NCI-H774 (cell line): ENCODE measurements at places on chromosomes 3 and 15.

GRCh38 chr3:61173676-61174075, 77.6 kb downstream of the FHIT start:
- no peak for DNase-seq

GRCh38 chr15:79025802-79026201, 64.8 kb downstream of the RASGRF1 start:
- DNase-seq = no peak

DNA sequence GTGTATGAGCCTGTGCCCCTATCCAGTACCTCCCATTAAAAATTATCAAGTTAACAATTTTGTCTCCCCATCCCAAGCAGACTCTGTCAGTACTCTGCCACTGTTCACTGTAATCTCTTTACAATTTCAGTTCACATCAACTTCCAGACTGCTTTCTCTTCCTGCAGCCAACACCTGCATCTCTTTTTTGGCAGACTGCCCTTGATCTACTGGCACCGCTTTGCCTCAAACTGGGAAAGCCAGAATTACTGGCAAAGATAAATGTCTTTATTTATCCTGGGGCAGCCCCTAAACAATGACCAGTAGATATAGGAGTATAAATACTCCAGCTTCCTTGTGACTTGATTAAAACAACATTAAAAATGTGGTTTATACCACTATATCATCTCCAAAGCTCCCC, 494.1 kb downstream of the ZNF385D start:
- no peak for DNase-seq

DNA sequence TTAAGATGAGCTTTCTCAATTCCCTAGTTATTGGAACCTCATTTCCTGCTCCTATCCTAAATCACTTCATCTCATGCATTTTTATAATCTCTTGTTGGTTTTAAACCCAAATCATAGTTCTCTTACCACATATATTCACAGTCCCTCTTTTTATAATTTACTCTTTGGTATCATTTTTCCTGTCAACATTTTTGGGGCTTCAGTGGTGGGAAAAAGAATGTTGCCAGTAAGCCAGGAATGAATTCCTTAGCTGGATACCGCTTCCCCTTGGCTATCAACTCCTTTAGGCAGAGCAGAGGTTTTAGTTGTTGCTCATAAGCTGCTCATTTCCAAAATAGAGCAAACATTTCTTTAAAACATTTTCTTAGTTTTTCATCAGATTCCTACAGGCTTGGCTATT, 112.3 kb downstream of the GALK2 start:
- DNase-seq = no peak

GRCh38 chr3:46926871-46927717, 49.5 kb downstream of the CCDC12 start:
- no peak for DNase-seq

DNA sequence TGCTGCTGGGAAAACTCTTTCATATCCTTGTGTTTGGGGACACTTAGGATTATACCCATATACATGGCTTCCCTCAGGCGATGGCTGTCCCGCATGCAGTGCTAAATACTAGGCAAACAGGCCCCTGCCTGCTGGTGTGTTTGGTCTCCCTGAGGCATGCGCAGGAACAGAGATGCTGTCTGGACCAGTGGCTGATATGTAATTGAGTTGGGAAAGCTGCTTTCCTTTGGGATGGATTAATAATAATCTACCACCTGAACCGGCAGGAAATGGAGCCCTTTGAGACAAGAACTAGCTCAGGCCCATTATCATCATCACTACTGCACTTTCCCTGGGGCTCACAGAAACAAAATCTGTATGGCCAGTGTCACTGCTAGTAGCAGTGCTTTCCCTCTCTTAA, 18.0 kb downstream of the ZDHHC3 start:
- no peak for DNase-seq

- DNase-seq = no peak
Observed at GRCh38 chr15:88089024-88089620, 167.4 kb downstream of the NTRK3 start.

DNA sequence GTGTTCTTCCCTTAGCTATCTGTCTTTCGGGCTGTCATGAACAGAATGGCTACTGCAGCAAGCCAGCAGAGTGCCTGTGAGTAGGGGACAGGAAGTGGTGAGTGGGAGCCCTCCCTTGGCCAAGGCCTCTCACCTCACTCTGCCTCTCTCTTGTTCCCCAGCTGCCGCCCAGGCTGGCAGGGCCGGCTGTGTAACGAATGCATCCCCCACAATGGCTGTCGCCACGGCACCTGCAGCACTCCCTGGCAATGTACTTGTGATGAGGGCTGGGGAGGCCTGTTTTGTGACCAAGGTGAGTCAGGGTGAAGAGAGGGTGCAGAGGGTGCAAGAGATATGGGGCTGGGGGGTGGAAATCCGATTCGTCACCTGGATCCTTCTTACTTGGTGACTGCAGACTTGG, 3.0 kb downstream of the DLL4 start:
- peak; percentile 53 for DNase-seq

- DNase-seq = peak; percentile 22
Observed at GRCh38 chr15:75775296-75776064, 62.8 kb upstream of the CSPG4 start.
